ENCODE measurements at places on chromosomes 3 and 15.
A peak's percentile ranks its signal among the peaks of the same experiment; 100 is the strongest.

GRCh38 chr3:163327086-163327485, 1751.2 kb downstream of the SI start:
- no peak for DNase-seq

DNA sequence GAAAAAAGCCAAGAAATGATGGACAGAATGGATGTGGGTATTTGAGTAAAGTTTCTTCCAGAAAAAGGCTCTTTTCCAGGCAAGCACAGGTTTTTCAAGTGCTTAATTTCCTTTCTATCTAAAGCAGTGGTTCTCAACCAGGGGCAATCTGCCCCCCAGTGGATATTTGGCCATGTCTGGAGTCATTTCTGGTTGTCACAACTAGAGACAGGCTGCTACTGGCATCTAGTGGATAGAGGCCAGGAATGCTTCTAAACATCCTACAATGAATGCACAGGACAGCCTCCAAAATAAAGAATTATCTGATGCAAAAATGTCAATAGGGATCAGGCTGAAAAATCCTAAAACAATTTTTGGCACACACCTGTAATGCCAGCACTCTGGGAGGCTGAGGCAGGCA, 23.9 kb downstream of the SEC22C start:
- no peak for DNase-seq

DNA sequence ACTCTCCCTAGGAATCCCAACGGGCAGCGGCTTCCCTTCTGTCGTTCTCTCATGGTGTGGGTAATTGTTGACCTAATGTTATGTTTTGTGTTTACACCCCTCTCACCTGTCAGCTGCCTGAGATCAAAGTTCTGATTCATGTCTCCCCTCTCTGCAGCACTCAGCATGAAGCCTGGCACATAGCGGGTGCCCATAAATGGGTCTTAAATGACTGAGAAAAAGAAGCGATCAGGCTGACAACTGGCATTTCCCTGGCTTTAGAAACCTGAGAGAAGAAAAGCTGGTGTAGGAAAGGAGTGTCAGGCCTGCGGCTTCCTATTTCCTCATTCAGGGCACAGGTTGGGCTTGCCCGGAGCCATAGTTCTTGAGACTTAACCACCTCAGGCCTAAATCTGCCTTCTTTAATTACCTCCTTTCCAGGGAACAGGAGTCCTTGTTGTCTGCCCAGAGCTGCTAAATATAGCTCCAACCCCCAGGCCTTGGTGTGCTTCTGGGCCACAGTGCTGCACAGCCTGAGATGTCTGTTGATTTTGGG, 31.8 kb downstream of the LPP start:
- peak; percentile 56 for DNase-seq

GRCh38 chr3:98282205-98282604, at the start of gene OR5H2:
Gene OR5H2, plus strand, starts transcription at chr3:98282505. Its CDS starts 398 bp downstream, at chr3:98282903.
- no peak for DNase-seq

- no peak for DNase-seq
These were observed 510.0 kb downstream of the ROBO1 start for GRCh38 chr3:79257791-79258190.

- DNase-seq = peak; percentile 38
These were observed 73.1 kb upstream of the TERB2 start for GRCh38 chr15:44883199-44883877.

DNA sequence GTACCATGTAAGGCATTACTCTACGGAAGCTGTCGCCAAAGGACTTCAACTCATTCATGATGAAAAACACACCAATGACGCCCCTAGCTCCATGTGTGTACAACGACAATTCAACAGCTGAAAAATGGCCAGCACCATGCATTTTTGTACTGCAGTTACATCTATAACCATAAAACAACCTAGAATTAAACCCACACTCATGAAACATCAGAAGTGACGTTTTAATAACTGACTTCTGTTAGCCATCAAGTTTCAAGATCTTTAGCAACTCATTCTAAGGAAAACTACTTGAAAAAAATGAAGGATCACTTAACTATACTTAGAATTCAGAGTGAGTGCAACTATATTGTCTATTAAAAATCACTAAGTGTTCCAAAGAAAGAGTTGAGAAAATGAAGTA, 84.9 kb downstream of the RFTN1 start:
- DNase-seq = no peak

GRCh38 chr3:183149915-183150750, 12.4 kb downstream of the LAMP3 start:
- no peak for DNase-seq

GRCh38 chr15:89971592-89971997, 29.5 kb upstream of the ZNF710 start:
- DNase-seq = peak; percentile 56

DNA sequence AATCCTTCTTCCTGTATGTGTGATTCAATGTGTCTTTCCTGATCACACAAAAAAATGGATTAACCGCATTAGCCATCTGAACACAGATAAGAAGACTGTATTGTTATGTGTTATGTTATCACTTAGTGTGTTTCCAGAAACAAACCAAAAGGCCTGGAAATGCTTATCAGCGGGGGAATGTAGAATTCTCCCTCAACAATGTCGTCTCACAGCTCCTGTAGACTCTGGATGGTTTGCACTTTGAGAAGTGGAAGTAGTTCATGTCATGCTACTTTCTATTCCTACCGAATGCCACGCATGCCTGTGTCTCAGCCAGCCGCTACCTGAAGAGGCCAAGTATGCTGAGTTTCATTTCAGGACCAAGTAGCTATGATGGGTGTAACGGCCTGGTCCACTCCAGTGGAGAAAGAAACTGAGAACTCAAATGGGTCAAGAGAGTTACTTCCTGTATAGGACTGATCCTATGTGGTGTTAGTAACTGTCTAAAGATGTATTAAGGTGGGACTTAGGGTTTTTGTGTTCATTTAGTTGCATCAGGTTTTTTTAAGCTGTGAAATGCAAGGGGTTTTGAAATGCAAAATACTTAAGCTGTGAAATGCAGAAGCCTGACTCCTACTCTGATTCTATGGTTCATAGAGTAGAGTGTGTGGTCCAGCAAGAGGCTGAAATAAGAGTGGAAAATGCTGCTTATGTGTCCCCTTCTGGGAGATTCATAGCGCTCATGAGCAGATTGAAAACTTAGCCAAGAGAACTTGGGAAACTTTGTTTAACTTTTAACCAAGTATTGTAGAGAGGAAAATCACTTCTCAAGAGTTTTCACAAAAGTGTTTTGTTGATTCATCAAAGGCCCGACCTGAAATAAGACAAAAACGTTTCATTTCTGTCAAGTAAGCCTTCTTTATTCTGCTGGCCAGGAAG, 118.5 kb upstream of the LMOD3 start:
- peak; percentile 76 for DNase-seq

- DNase-seq = no peak
These were observed 10.2 kb downstream of the SHOX2 start for GRCh38 chr3:158095814-158096704.

DNA sequence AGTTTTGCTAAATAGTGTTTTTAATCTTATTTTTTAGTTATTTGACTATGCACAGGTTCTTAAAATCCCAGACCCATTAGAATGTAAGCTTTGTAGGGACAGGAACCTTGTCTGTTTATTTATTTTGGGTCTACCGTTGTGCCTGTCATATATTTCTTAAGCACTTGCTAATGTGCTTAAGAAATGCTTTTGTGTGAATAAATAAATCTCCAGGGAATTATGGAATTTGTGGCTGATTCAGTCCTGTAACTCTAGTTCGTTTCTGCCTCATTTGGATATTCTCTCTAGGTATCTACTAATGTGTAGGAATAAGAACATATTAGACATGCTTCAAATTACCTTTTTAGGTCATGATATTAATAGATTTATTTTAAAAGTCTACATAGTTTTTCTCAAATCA, 161.6 kb downstream of the LPP start:
- DNase-seq = no peak

DNA sequence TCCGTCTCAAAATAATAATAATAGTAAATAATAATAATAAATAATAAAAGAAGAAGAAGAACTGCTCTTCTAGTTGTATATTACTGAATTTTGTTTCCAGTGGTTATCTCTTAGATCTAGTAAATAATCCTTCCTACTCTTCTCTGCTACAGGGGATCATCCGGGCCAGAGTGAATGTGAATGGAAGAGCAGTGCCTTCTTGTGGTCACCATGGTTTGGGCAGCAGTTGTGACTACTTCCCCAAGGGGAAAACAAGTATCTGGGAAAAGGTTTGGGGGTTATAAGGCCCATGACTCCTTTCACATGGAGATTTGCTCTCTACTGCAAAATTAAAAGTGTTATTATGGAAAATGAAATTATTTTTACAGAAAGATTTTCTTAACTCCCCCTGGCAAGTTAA, 5.5 kb upstream of the OR5K1 start:
- DNase-seq = no peak

GRCh38 chr15:28021281-28022039, 77.7 kb downstream of the OCA2 start:
- DNase-seq = peak; percentile 95

- DNase-seq = no peak
These were observed 116.2 kb downstream of the CHSY1 start for GRCh38 chr15:101135532-101136166.

DNA sequence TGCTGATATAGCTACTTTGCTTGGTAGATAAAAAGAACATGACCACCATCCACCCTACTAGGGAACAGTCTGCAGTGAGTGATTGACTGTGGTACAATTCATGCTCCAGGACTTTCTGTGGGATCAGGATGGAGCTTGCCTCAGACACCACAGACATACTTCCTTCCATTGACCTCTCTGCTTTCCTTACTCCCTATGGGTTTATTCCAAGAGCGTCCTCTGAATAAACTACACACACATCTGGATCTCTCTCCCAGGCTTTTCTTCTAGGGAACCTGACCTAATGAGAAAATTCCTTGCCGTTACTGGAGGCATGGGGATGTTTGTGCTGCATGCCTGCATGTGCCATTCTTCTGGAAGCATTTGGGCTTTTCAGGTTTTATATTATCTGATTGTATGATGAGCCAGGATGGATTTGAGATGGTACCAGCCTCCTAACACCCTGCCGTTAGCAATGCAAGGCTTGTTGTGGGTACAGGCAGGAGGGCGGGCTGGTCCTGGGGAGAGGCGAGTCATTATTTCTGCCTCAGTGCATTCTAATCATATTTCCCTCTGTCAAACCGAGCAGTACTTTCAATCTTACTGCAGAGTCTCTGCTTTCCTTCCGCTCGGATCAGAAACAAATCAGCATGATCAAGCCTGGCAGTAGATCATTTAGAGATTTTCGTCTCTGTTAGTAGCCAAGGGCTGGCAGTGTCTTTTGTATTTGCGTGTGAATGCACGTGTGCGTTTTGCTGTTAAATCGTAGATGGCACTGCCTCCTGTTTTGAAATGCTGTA, 279.2 kb downstream of the PDCD6IP start:
- no peak for DNase-seq

DNA sequence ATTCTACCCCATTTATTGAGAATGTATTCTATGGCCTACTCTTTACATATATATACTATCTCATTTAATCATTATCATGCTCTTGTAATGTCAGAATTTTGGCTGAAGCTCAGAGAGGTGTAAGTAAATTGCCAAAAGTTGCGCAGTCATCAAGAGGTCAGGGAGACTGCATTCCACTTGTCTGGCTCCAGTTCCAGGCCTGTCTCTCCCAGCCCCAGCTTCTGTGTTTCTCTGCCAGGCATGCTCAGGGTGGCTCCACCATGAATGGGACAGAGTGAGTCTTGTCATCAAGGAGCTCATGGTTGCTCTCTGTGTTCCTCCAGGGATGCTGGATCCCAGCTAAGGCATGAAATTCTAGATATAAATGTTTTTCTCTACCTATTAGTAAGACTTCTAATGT, 635.1 kb upstream of the MDFIC2 start:
- no peak for DNase-seq

- no peak for DNase-seq
These were observed 524.5 kb upstream of the TGFBR2 start for GRCh38 chr3:30081904-30082303.

DNA sequence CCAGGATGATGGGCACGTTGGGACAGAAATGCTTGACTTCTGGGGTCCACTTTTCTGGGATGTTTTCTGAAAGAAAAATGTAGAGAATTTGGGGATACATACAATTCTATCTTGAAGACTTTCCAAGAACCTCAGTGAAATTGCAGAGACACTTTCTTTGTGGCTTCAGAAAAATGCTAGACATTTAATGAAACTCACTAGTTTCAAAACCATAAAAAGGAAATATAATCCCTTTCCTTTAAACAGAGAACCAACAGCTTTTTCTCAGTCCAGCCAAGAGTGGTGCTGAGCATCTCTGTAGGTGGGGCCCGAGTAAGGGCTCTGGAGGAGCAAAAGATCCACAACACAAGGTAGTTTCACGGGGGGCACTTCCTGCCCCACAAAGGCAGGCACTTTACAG, 4.4 kb upstream of the GPX1 start:
- DNase-seq = no peak

GRCh38 chr3:85627932-85628331, 669.1 kb downstream of the CADM2 start:
- no peak for DNase-seq

GRCh38 chr3:121690777-121691405, 30.2 kb upstream of the HCLS1 start:
- no peak for DNase-seq

GRCh38 chr15:59360305-59360704, 12.4 kb downstream of the MYO1E start:
- DNase-seq = no peak

DNA sequence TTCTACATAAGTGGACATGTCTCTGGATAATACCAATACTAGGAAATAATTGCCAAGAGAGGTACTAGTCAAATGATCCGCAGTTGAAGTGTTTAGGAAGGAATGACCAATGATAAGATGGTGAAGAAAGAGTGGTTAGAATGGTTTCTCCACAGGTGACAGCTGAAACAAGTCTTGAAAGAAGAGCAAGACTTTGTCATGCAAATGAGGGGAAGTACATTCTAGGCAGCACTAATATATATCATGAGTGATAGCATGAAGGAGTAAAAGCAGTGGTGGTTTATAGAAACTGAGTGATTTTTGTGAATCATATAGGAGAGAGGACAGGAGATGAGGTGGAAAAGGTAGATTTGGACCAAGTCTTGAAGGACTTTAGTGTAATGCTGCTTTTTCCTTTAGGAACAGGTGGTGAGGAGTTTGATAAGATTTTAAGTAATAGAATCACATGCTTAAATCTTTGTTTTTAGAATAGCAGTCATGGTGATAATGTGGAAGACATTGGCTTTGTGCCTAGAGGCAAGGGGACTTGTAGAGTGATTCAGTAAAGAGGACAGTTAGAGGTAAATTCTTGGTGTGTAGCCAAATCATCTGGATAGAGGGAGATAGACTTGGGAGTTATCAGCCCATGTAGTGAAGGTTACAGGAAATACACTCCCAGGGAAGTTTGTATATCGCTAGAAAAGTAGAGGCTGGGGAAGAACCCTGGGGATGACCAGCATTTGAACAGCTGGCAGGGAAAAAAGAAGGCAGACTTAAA, 31.9 kb downstream of the SLMAP start:
- peak; percentile 90 for DNase-seq

Measured in kidney tubule cell (primary cell).